ENCODE measurements at places on chromosomes 5 and 9.
A peak's percentile ranks its signal among the peaks of the same experiment; 100 is the strongest.

DNA sequence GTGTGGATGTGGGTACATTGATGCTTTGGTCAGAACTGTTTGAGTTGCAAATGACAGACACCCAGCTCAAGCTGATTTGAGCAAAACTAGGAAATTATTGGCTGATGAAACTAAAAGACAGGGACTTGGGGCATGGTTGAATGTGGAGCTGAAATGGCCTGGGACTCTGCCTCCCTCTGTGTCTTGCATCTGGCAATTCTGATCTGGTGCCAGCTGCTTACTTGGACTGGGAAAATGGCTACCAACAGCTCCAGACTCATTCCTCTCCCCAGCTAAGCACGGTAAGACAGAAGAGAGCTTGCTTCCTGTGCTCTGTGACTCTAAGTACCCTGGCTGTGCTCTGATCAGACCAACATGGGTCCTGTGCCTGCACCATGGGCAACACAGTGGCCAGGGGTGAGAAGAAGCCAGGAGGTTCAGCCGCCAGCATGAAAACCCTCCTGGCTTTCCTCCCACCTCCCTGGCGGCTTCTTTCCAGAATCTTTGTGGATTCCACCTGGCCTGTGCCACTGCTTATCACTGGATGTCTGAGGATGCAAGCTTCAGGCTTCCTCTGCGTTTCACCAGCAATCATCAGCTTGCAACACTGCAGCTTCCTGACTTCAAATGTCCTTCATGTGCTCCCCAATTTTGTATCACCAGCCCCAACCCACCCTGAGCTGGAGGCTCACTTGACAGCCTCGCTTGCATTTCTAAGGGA lies 44.1 kb downstream of the C5orf15 start:
- no peak for DNase-seq

DNA sequence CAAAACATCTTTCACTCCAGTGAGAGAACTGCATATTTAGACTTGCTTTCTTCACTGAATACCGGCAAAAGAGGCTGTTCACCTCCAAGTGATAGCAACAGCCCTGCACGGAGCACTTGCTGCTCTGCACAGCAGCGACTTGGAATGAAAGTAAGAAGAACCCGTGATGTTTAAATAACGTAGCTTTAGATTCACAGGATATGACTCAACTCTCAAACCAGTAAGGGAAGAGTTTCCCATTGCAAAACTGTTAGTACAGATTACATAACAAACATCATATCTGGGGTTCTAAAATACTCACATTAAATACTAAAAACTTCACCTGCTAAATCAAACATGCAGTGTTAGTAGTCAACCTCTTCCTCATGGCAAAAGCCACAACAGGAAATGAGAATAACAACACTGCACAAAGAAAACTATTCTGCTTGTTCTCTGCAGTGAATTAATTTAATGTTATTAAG lies 203.4 kb downstream of the MCTP1 start:
- DNase-seq, result no peak

DNA sequence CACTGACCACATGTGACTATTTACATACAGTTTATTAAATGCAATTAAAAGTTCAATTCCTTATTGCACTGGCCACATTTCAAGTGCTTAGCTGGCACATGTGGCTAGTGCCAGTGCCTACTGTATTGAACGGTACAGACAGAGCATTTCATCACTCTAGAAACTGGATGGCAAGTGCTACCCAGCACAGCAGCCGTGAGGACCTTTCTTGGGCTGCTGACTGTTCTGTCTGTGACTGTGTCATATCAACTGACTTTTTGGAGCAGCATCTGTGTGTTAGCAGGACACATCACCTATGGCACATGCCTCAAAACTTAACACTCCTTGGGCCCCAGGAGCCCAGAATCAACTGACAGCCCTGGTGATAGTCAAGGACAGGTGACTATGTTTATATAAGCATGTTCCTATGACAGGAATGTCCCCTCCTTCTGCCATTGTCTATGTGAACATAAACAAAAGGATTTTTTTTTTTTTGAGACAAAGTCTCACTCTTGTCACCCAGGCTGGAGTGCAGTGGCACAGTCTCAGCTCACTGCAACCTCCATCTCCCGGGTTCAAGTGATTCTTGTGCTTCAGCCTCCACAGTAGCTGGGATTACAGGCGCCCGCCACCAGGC lies 8.9 kb downstream of the IRF1 start:
- DNase-seq, result no peak

DNA sequence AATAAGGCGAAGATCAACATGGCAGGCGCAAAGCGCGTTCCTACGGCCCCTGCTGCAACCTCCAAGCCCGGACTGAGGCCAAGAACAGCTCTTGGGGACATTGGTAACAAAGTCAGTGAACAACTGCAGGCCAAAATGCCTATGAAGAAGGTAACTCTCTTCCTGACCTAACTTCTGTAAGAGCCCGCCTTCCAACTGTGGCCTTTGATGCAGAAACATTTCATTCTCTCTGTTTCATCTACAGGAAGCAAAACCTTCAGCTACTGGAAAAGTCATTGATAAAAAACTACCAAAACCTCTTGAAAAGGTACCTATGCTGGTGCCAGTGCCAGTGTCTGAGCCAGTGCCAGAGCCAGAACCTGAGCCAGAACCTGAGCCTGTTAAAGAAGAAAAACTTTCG lies 979 bp downstream of the CCNB1 start:
- DNase-seq, result no peak

GRCh38 chr9:113343732-113344231 lies 3.7 kb upstream of the WDR31 start:
- DNase-seq, result no peak

DNA sequence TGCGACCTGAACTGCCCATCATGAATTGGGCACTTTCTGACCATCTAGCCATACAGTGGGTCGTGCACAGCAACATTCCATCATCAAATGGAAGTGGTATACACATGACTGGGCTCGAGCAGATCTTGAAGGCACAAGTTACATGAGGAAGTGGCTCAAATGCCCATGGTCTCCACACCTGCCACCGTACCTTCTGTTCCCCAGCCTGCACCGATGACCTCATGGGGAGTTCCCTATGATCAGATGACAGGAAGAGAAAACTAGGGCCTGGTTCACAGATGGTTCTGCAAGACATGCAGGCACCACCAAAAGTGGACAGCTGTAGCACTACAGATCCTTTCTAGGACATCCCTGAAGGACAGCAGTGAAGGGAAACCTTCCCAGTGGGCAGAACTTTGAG lies 21.8 kb downstream of the MTMR12 start:
- DNase-seq, result no peak

- no peak for DNase-seq
These were observed 144.1 kb downstream of the ENTREP1 start for GRCh38 chr9:69469136-69469535.

DNA sequence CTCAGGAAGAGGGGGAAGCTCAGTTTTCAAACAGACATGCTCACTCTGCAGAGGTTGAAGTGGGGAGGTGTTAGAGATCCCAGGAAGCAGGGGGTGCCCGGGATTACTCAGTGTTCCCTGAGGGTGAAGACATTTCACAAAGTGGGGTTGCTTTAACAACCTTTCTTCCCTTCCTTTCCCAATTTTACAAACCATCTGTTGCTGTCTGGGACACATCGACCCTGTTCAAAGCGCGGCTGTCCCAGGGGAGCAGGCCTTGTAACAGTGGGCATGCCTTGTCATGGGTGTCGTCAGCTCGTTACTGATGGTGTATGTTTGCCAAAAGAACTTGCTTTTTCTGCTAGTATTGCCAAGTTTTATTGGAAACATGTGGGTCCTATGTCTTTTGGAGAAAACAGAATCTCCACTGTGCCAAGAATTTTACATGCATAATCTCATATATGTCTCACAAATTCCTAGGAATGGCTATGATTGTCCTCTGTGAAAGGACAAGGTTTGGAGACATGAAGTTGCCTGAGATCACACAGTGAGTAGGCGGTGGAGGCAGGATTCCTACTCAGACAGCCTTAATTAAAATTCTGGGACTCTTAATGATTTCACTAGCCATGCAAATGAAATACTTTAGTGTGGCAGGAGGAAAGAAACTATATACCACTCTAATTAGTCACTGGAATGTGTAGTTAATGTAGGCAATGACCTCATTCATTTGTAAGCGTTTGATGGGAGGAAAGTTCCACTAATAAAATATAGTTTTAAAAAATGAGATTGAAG lies 198.9 kb downstream of the NXNL2 start:
- no peak for DNase-seq

GRCh38 chr9:72950875-72951442 lies 1.9 kb downstream of the ALDH1A1 start:
- DNase-seq, result no peak

DNA sequence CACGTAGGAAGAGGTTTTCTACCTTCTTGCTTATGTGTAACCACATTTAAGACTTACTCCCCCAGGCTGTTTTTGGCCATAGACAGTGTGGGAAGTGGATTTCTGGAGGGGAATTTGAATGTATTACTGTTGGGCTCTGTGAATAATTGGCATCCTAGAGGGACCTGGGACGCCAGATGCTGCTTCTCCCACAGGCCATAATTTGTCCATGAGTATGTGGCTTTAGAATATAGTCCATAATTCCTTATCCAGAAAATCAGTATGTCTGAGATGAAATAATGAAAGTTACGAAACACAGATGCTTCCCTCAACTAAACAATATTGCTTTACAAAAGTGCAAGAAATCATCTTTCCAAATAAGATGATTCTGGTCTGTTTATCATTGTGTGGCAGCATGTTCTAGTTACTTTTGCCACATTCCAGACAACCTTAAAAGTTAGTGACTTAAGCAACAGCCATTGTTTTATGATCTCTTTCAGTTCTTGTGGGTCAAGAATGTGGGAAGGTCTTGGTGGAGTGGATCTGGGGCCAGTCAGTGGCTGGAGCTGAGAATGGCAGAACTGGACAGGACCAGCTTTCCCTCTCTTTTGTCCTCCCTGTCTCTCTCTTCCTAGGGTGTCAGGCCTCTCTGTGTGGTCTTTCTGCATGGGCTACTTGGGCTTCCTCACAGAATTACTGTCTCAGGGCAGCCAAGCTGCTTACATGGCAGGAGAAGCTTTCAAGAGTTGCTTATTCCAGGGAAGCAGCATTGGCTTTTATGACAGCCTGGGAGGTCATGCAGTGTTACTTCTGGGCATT lies 79.4 kb downstream of the FBXL7 start:
- DNase-seq, result no peak

DNA sequence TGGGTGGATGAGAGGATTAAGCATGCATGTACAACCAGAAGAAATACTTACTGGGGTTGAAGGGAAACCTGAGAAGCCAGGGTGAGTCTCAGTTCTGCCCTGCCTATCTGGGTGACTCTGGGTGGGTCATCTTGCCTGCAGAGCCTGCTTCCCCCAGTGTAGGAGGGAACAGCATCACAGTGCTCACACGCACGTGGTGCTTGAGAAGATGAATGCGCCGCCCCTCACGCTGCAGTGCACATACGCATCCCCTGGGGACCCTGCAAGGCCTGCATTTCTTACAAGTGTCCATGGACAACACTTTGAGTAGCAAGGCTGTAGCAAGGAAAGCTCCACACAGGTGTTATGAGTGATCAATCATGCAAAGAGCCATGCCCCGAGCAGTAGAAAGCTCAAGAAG lies 18.7 kb upstream of the GABBR2 start:
- DNase-seq, result no peak

GRCh38 chr5:172284611-172284980 lies 1.0 kb upstream of the UBTD2 start:
- DNase-seq, result no peak

GRCh38 chr5:139787568-139788293 lies 7.9 kb upstream of the PSD2 start:
- peak; percentile 75 for DNase-seq

DNA sequence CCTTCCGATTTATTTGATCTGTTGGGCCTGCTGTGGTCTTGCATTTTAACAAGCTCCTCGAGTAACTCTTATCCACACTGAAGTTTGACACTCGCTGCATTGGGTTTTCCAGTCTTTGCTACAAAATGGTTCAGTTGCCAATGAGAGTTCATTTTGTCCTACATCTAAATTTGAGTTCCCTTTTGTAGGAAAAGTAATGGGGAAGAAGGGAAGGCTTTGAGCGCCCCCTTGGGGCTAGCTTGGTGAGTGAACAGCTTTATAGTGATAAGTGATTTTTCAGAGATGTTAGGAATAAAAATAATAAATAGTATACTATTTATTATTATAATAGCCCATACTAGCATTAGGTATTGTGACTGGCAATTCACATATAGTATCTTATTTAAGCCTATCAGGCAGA lies 89.9 kb upstream of the GNAQ start:
- DNase-seq, result peak; percentile 42

GRCh38 chr5:38650946-38651345 lies 94.5 kb upstream of the LIFR start:
- DNase-seq, result no peak

DNA sequence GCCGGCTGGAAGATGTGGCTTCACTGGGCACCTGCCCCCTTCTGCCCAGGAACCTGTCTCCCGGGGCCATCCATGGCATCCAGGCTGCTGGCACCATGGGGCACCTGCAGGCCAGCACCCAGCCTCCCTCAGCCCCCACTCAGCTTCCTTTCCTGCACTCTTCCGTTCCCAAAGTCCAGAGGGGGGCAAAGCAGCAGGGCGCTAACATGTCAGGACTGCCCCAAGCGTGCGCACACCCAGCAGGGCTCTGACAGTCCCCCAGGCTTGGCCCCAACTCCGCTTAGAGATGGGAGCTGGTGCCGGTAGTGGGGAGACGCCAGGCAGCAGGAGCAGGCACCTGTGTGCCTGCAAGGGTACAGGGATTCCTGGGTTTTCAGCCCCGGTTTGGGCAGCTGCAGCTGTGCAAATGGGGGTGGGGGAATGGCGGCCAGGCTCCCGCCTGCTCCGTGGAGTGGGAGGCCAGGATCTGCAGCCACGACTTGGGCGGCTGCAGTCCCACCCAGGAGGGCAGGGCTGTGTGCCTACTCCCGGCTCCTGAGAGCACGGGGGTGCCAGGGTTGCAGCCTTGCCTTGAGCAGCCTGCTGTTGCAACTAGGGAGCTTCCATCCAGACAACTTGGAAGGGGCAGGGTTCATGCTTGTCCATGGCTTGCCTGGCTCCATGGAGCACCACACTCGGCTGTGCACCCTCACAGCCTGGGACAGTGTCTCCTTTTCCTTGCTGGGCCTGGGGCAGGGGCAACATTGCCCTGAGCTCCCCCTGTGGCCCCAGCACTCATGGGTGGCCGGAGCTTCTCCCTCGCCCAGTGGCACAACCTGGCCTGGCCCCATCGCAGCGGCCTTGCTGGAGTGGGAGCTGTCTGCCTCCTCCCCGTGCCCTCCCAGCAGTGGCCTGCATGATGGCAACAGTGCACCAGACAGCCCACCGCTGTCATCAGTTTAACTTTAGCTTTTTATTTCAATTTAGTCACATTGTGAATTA lies 561.1 kb downstream of the MTRR start:
- no peak for DNase-seq
